A549 treated with CORT108297 at 1 μM for 4 hours (cell line): ENCODE measurements at places on chromosomes 2 and 18. TPM values are rescaled to one million over a fixed set of nuclear protein-coding genes. Genes with fewer than 3 reads are reported as not detected.

Gene ZNF804A
- not detected in 5 replicates for total RNA-seq

Gene TBR1
- total RNA-seq: 0.01 to 0.07 TPM (median 0.05 TPM) in 4 of 5 replicates, not detected in the other

Gene POTEI
- 0.01 TPM in 2 of 5 replicates, not detected in the others for total RNA-seq

Gene MDH1B
- 1.3 to 2.3 TPM (median 1.6 TPM) in 5 replicates for total RNA-seq

Gene ACADL
- total RNA-seq: 0.03 to 0.08 TPM (median 0.07 TPM) in 3 of 5 replicates, not detected in the others

Gene TMEM200C
- 0.04 to 0.05 TPM in 2 of 5 replicates, not detected in the others for total RNA-seq

Gene RUFY4
- total RNA-seq: not detected in 5 replicates

Gene SP140
- 0.10 to 0.45 TPM (median 0.16 TPM) in 3 of 5 replicates, not detected in the others for total RNA-seq

Gene COQ10B
- 17.0 to 21.5 TPM (median 19.2 TPM) in 5 replicates for total RNA-seq

Gene DLGAP1
- 0.01 to 0.04 TPM in 2 of 5 replicates, not detected in the others for total RNA-seq
